Prostate gland (tissue), 2 donors: ENCODE measurements at places on chromosomes 3 and 15. TPM values are rescaled to one million over a fixed set of nuclear protein-coding genes. Genes with fewer than 3 reads are reported as not detected.
A peak's percentile ranks its signal among the peaks of the same experiment; 100 is the strongest.

GPR160 gene
- 27.4 TPM for total RNA-seq

GRCh38 chr3:50616770-50617095, 218 bp upstream of the MAPKAPK3 start:
- DNase-seq, result peak; percentile 90

EPB42 gene
- total RNA-seq, result 1.4 TPM

DNA sequence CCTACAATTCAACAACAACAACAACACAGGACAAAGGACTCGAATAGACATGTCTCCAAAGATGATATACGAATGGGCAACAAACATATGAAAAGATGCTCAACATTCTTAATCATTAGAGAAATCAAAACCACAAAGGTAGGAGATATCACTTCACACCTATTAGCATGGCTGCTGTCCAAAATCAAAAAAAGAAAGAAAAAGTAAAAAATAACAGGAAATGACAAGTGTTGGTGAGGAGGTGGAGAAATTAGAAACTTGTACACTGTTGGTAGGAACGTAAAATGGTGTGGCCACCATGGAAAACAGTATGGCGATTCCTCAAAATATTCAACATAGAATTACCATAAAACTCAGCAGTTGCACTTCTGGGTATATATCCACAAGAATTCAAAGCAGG, 312.3 kb upstream of the STT3B start:
- no peak for DNase-seq

- no peak for DNase-seq
Observed at GRCh38 chr15:63172851-63173451, 15.7 kb upstream of the RPS27L start.

DNA sequence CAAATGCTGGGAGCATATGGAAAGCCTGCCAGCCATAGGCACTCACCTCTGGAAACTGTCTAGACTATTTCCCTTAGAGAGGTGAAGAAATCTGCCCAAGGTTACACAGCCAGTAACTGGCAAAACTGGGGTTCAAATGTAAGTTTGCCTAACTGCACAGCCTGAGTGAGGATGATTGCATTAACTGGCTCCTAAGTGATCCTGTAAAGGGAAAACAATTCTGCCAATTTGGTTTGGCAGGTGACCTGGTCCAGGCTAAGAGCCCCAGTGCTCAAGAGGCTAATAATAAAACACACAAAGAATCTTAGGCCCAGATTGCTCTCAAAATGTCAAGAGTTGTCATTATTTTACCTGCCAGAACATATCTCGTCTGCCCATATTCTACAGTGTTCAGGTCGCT, 43.9 kb upstream of the SPRED1 start:
- DNase-seq, result no peak

ANKRD63 gene
- 2.7 TPM for total RNA-seq

- no peak for DNase-seq
Observed at GRCh38 chr3:28948685-28949084, 332.2 kb upstream of the RBMS3 start.

- DNase-seq, result no peak
Observed at GRCh38 chr3:117145677-117146076, 436.1 kb downstream of the TUSC7 start.

GABRB3 gene
- 10.3 TPM for total RNA-seq

CHRNB4 gene
- total RNA-seq, result not detected

CCNB2 gene
- total RNA-seq, result 12.2 TPM

GRCh38 chr15:49064281-49064653, 18.0 kb upstream of the SECISBP2L start:
- no peak for DNase-seq

DNA sequence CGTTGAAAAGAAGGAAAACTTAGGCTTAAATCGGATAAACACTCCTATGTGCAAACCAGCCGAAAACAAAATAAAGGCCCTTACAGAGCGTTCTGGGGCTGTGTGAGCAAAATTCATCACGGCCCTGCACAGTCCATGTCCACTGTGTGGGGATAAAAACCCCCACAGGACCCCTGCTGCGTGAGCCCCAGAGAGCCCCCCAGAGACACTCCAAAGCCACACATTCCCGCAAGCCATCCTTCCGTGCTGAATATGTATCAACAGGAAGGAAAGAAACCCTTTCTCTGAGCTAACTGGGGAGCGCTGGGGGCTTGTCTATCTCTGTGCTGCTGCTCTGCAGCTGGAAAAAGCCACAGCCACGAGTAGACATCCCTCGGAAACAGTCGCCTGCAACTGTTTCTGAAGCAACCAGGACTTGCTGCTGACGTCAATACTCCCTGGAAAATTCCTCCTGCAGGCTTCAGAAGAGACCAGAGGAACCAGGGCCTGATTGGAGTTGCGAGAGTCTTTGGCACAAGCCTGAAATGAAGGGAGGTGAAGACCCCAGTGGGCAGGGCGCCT, 72.7 kb downstream of the NUP210 start:
- DNase-seq, result no peak

GPR176 gene
- total RNA-seq, result 26.2 TPM

GRCh38 chr15:64398575-64398974, 10.9 kb downstream of the TRIP4 start:
- no peak for DNase-seq

- peak; percentile 80 for DNase-seq
Observed at GRCh38 chr15:99454941-99455788, 110.6 kb upstream of the MEF2A start.

DNA sequence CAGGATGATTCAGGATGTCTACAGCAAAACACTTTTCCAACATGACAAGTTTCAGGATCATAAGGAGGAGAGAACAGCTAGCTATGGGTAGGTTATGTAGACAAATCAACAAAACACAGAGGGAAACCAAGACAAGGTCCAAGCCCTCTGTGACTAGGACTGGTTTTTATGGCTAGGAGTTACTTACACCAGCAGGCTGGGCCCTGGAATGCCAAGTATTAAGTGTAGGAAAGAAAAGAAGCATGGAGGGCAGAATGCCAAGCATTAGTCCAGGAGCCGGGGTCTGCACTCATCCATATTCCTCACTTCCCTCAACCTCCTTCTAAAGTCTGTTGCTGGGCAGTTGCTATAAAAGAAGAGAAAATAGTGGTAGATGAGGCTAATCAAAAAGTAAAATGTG, 35.3 kb upstream of the PPP2R3A start:
- DNase-seq, result no peak

GRCh38 chr15:68599560-68600071, 20.8 kb downstream of the CORO2B start:
- no peak for DNase-seq

GRCh38 chr3:194637066-194637465, 3.8 kb upstream of the TMEM44 start:
- no peak for DNase-seq

- no peak for DNase-seq
Observed at GRCh38 chr3:152517502-152517901, 248.8 kb downstream of the MBNL1 start.

NBEAL2 gene
- total RNA-seq, result 53.5 TPM

- no peak for DNase-seq
Observed at GRCh38 chr3:195859846-195860411, 48.2 kb upstream of the MUC4 start.

PLSCR5 gene
- total RNA-seq, result not detected

GRCh38 chr3:133992381-133992780, 37.3 kb downstream of the SLCO2A1 start:
- no peak for DNase-seq

- peak; percentile 36 for DNase-seq
Observed at GRCh38 chr3:53046171-53047170, 598 bp upstream of the SFMBT1 start.

DNA sequence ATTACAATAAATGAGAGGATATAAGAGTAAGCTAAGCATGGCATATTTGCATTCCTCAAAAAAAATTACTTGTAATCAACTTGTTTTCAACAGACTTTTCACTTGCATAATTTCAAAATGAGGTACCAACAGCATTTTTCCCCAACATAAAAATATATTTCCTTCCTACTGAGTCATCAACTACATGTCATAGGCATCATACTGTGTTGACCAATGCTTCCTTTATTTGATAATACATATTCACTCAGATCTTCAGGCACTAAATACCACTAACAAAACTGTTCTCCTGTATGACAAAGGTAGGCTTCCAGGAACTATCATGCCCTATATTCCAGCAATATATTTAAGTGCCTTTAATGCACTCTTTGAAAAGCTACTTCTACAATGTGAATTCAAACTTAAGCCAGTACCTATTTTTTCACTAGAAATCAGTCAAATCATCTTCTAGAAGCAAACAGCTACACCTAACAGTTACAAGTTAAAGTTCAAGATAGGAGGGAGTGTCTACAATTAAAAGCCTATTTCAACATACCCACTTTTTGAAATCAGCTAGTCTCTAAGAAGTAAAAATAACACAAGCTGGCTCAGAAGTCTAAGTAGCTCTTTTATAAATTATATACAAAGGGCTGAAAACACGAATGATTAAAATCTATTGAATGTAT, 11.3 kb downstream of the ADAM10 start:
- DNase-seq, result no peak

DNA sequence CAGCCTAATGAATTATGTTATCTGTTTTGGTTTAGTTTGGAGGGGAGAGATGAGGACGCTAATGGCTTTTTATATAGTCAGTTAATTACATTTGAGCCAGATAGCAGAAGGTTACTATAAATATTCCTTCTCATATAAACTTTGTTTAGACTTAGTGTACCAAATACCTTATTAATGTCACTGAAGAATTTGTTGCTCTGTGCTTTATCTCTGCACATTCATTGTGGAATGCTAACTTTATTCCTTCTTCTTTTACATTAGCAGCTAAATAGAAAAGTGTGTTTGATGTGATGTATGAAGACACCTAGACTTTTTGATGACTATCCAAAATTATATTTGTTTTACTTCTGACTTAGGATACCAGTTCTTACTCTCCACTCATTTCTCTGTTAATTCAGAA, 105.2 kb downstream of the EPHA3 start:
- no peak for DNase-seq

- no peak for DNase-seq
Observed at GRCh38 chr3:55624238-55624637, 137.1 kb upstream of the WNT5A start.

KLHL18 gene
- 18.6 TPM for total RNA-seq

DNA sequence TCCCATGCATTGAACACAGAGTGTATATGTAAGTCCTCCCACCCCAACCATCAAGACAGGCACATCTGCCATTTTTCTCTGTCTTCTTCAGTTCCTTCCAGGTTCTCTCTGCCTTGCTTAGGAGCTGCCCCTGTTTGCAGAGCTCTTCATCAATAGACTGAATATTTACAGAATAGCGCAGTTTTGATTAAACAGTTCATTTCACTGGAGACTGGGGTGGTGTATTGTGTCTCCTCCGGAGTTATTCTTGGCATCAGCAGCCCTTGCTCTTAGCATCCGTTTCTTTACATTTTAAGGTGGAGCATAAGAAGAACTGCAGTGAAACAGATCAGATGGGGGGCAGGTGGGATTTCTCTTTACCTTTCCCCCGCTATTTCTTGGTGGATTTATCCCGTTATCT, 87.7 kb downstream of the LIPC start:
- DNase-seq, result no peak

DNA sequence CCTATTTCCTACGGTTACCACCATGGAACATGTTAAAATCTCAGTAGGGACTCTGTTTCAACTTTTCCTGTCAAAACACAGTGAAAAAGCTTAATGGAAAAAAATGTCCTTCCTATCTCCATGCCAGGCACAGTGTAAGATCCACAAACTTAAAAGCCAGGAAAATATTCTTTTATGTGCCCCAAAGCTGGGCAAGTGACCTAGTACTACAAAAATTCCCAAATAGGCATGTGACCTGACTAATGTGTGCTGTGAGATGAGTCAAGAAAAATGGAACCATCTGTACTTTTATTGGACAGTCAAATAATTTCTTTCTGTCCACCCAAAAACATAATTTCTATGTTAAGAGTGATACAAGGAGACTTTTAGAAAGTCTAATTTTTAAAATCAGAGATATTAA, 406.0 kb downstream of the ZBTB20 start:
- no peak for DNase-seq

GRCh38 chr15:60477916-60478565, 901 bp downstream of the ICE2 start:
- peak; percentile 16 for DNase-seq

DNA sequence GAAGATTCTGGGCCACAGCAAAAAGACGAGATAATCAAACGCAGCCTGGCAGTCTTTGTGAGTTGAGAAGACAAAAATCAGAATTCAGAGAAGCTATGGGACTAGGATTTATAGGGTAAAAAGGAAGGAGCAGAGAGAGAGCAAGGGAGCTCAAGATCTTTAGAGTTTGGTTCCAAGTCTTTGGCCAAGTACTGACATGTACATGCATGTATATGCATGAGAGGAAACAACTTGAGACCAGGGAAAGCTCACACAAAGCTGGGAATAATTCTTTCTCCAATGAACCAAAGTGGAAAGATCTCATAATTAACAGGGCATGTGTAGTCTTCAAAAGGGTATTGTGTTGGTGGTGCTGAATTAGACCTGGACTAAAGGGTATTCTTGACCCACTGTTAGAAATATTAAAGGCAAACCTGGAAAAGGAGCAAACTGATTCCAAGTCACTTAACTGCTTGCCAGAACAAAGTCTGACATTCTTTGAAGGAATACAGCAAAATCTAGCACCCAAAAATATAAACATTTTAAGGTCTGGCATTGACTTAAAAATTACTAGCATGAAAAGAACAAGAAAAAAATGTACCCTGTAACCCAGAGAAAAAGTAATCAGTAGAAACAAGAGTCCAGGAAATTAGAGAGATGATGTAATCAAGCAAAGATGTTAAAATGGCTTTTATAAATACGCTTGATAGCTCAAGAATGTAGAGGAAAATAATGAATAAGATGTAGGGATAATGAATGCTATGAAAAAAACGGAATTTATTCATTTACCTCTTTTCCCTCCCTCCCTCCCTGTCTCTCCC, 226.0 kb upstream of the CGNL1 start:
- DNase-seq, result no peak

ARGFX gene
- not detected for total RNA-seq

DNA sequence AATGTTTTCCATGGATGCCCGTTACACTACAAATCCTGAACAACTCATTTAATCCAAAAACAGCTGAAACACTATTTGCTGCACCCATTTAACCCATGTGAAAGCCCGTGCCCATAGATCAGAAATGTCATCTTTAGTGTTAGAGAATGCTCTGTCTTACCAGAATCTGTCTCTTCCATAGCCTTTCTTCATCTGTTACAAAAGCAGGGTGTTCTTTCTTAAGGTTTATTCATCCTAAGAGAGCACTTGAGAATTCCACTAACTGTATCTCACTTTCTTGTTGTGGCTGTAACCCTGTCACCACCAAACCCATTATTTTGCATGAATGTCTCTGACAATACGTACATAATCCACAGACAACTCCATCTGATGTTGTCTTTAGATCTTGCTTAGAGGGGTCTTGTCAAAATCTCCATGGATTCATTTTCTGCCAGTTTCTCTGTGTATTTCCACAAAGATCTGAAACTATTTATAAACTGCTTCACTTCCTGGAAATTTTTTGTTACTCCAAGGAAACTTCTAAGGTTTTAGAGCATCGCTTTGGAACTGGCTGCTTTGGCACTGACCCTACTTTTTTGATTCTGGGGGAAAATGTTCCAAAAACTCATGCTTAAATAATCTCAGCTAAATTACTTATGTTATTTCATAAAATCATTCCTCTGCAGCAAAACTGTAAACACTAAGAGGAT, 167.8 kb upstream of the CCDC54 start:
- DNase-seq, result no peak

- no peak for DNase-seq
Observed at GRCh38 chr3:79917561-79917960, 149.8 kb upstream of the ROBO1 start.
